Chondrocyte (in vitro differentiated cells): ENCODE measurements at places on chromosomes 16 and 17.

- DNase-seq = no peak
These were observed 23.5 kb upstream of the RPL13 start for GRCh38 chr16:89536886-89537548.

GRCh38 chr17:13474073-13474800, 127.5 kb downstream of the HS3ST3A1 start:
- no peak for DNase-seq

GRCh38 chr17:77944390-77945222, 13.9 kb upstream of the TNRC6C start:
- no peak for DNase-seq

GRCh38 chr17:81063106-81064093, 28.4 kb downstream of the BAIAP2 start:
- no peak for DNase-seq

DNA sequence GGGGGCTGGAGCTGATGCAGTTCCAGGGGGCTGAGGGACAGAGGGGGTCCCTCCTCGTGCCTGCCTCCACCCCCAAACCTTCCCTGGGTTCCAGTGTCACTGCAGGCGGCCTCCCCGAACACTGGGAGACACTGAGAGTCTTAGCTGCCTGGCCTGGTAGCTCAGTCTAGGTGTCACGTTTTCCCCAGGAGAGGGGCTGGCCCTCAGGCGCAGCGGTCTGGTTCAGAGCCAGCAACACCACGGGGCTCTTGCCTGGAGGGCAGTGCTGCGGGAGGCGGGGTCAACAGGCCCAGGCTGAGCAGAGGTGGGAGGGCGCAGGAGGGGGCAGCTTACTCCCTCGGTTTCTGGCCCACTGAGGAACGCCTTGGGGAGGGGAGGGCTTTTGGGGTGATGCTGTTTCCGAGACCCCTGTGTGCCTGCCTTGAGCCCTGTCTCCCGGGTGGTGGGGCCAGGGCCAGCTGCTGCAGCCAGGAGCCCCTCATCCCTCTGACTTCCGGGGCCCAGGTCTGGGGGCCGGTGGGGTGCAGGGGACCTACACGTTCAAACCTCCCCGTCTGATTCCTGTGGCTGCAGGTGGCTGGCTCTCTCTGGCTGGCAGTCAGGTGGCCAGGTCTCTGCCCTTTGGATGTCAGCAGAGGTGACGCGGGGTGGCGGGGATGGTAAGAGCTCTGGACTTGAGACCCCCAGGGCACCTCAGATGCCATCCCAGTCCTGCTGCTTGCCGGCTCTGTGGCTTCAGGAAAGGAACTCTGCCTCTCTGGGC, 89.3 kb upstream of the GSE1 start:
- no peak for DNase-seq

- DNase-seq = no peak
These were observed 15.5 kb downstream of the MSI2 start for GRCh38 chr17:57271821-57272220.

GRCh38 chr16:69294051-69294450, 17.1 kb upstream of the VPS4A start:
- no peak for DNase-seq
